ENCODE measurements at places on chromosomes 5 and 9.

GRCh38 chr5:132468656-132469379 lies 21.8 kb downstream of the IRF1 start:
- H3K36me3 ChIP-seq: peaks cover 32% of the 10 kb centered on the region
- no peak overlapping the region for H3K4me3 ChIP-seq
- no peaks in the 10 kb centered on the region for H3K27me3 ChIP-seq
- no peak for DNase-seq
- H3K4me1 ChIP-seq: peaks cover 84% of the 10 kb centered on the region

- H3K4me3 ChIP-seq: no peak overlapping the region
- no peak overlapping the region for H3K27ac ChIP-seq
- H3K27me3 ChIP-seq: peaks cover 15% of the 10 kb centered on the region
- no peak for DNase-seq
- peaks cover 2% of the 10 kb centered on the region for H3K4me1 ChIP-seq
Measured at GRCh38 chr5:36696059-36696673, 89.8 kb downstream of the SLC1A3 start.

GRCh38 chr5:133820507-133820906 lies 147.9 kb downstream of the C5orf15 start:
- peaks cover 16% of the 10 kb centered on the region for H3K27me3 ChIP-seq
- no peak for DNase-seq
- peaks cover 14% of the 10 kb centered on the region for H3K4me1 ChIP-seq
- no peaks in the 10 kb centered on the region for H3K36me3 ChIP-seq

- H3K4me1 ChIP-seq: peaks cover 61% of the 10 kb centered on the region
- H3K36me3 ChIP-seq: peaks cover 34% of the 10 kb centered on the region
- no peaks in the 10 kb centered on the region for H3K27me3 ChIP-seq
- peak overlapping the region; percentile 22 for H3K4me3 ChIP-seq
- peak overlapping the region; percentile 65 for H3K27ac ChIP-seq
Measured at GRCh38 chr9:127955294-127956015, 17.8 kb upstream of the DPM2 start.
